ENCODE measurements at places on chromosomes 4 and X.

DNA sequence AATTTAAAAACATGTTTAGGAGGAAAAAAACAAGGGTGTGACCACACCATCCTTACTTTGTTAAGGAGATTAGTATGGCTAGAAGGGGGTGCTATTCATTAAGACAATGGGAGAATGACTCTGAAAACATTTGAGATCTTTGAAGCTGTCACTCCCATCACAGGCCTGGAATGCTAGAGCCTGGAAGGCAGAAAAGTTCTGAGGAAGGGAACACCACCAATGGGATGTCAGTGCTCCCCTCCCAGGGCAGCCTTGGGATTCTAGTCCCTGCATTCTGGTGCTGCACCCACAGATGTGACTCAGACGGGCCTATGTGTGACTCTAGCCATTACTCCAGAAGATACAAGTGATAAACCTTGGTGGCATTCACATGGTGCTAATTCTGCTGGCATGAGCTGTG is 162.2 kb upstream of the ANXA10 start:
- DNase-seq = no peak

DNA sequence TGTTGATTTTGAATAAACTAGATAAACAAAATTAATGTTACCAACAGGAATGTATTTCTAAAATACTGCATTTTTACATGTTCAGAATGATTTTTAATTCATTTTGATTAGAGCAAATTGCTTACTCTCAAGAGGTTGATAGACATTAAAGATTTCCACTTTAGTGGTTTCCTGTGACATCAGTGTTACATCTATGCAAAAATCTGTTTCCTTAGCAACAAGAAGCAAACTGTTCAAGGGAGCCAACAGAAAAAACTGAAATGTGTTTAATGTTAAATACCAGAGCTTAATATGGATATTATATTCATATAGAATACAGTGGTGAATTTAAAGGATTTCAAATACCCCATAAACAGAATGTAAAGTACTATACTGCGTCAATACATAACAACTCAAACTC is 277.8 kb downstream of the GABRG1 start:
- DNase-seq = no peak

DNA sequence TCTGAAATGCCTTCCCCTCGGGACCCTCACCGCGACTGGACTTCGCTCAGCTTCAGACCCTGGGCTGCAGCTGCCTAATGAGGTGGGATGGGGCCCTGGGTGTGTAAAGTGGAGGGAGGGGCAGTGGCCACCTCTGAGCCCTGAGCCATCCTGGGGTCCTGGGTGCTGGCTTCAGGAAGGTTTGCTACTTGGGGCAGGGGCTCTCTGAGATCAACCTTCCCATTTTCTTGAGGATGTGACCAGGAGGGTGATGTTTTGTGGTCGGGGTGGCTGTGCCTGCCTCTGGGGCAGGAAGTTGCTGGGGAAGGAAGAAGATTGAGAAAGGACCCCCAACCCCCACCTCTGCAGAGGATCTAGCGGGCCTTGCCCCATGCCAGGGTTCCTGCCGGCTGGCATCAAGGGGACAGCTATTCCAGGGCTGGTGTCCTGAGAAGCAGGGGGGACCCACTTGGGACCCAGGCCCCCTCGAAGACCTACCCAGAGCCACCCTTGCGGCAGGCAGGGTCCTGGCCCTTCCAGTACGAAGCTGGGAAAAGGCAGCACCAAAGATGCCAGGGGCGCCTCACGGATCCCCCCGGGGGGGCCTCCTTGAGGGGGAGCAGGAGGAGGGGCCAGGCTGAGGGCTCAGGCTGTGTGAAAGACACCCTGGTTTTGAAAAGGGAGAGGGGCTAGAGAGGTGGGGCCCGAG is 6.5 kb downstream of the SH3BP2 start:
- no peak for DNase-seq

- no peak for DNase-seq
Observed at GRCh38 chr4:99815597-99816011, 1.0 kb upstream of the DAPP1 start.

- no peak for DNase-seq
Observed at GRCh38 chr4:85102606-85103005, 136.1 kb upstream of the WDFY3 start.

GRCh38 chr4:108263057-108263456 is 94.3 kb upstream of the LEF1 start:
- no peak for DNase-seq

- no peak for DNase-seq
Observed at GRCh38 chr4:153579872-153580271, 104.2 kb upstream of the TLR2 start.

DNA sequence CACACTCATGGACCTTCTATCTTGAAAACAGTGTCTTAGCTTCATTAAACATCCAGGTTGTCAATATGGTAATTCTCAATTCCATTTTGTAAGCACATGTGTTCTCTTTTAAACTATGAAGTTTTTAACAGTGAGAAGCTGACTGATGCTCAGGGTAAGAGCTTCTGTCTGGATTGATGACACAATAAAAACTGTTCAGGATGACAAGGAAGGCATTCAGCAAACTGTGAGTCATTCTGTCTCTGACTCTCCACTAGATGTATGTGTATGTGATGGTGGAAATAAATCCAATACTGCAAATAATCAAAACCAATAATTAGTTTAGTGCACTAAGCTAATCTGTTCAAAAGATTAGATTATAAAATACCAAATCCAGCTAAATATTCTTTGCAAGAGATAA is 115.3 kb upstream of the ARX start:
- no peak for DNase-seq

- DNase-seq = no peak
Observed at GRCh38 chr4:26356081-26356501, 35.3 kb downstream of the RBPJ start.
